ENCODE measurements at places on chromosomes 2 and 18.

- no peak for DNase-seq
Observed at GRCh38 chr18:21331065-21331464, 89.0 kb downstream of the GREB1L start.

GRCh38 chr2:64268330-64269048 lies 124.3 kb upstream of the PELI1 start:
- no peak for DNase-seq

DNA sequence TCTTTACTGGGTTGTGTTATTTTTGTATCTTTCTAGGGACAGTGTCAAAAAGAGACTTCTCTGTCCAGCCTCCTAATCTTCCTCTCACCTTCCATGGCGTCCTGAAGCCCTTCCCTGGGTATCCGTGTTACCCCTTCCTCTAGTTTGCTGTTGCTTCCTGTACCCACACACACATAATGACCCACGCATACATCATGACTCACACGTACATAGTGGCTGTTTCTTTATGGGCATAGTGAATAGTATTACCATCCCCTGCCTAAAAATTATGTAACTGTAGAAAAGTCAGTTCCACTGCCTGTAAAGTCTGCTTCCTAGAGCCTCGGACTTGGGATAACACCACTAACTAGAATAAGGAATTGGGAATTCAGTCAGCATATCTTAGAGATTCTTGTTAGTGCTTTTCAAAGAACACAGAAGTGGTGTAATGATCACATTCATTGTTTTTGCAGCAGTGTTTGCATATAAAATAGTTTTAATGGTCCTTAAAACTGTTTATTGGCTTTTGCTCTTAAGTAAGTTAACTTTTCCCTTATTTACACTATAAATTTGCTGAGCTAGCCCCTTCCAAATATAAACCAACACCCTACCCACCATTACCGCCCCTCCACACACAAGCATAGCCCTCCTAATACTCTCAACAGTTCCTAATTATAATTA lies 308.4 kb upstream of the RAB12 start:
- no peak for DNase-seq

DNA sequence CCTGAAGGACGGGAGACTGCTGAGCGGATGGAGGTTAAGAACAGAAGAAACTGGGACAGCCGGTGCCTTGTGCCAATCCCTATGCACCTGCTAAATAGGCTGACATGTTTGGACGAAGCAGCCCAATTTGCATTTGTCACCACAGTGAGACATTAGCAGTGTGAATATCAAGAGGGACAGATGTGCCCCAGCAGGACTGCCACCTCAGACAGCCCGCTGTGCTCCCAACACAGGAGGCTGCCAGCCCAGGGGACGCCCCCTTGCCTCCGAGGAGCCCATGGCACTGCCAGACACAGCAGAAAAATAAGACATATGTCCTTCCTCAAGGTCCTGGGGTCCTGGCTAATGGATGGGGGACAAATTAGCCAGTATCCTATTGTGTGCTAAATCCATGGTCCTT lies 306.7 kb upstream of the POU3F3 start:
- DNase-seq = no peak

DNA sequence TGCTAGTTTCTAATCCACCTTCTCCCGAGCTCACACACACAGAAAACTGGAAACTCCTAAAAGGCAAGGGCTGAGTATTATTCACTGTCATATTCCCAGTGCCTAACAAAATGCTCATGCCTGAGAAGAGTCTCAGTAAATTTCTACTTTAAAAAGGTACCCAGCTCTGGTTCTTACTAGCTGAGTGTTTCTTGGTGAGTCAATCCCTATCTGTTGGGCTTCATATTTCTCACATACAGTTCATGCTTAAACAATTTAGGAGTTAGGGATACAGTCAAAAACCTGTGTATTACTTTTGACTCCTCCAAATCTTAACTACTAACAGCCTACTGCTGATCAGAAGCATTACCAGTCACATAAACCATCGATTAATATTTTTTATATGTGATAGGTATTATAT lies 204.9 kb downstream of the EN1 start:
- no peak for DNase-seq

DNA sequence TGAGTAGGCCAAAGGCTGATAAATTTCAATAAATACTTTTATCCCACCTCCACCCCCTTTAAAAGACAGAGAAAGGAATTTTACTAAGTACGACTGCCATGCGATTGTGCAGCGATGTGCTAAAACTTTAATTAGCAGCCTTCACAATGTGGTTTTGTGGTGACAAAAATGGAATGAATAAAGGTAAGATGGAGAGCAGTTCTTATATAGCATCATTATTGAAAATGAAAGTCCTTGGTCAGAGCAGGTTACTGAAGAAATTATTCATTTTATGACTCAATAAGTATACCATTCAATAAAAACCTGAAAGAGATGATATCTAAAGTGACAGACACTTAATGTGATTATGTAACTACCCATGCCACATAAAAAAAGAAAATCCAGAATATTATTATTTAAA lies 33.2 kb upstream of the MTIF2 start:
- DNase-seq = no peak

GRCh38 chr2:115552726-115553125 lies 1110.3 kb downstream of the DPP10 start:
- DNase-seq = no peak

- no peak for DNase-seq
Observed at GRCh38 chr2:223044916-223045700, 6.9 kb upstream of the KCNE4 start.

DNA sequence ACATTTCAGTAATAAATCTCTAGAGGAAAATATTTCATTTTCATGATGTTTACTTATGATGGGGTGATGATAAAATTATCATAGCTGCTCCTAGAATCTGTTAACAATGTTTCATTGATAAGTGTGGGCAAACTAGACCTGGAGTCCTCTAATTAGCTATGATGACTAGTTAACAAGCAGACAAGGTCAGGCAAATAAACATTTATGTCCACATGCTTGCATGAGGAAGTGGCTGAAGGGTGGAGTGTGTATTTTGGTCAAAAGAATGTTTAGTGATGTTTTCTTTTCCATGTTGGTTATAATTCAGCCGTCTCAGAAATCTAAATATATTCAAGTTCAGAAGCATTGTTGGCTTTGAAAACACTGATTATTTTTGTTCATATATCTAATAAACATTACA lies 99.9 kb upstream of the FN1 start:
- no peak for DNase-seq

- no peak for DNase-seq
Observed at GRCh38 chr18:57859314-57859713, 56.2 kb upstream of the ATP8B1 start.

GRCh38 chr18:50398947-50399346 lies 24.1 kb downstream of the SKA1 start:
- DNase-seq = no peak

DNA sequence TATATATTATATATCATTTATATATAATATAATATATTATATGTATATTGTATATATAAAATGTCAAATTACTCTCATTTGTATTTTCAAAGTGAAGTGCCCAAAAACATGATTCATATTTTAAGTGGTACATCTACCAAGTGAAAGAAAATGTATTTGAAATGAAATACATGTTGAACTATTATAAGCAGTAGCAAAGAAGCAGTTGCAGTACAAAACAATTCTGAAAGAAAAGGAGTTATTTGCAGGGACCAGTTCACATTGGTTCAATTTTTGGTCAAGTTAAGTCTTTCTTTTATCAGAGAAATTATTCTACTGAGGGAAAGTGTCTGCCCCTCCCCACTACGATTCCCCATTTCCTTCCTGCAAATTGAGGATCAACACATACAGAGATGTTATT lies 51.9 kb downstream of the APLF start:
- no peak for DNase-seq

DNA sequence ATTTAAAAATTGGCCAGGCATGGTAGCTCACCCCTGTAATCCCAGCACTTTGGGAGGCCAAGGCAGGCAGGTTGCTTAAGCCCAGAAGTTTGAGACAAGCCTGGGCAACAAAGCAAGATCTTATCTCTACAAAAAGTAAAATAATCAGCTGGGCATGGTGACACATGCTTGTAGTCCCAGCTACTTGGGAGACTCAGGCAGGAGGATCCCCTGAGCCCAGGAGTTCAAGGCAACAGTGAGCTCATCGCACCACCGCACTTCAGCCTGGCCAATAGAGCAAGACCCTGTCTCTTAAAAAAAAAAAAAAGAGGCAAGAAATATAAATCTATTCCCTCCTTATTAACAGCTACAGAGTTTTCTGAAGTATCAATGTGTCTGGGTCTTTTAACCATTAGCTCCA lies 51.9 kb downstream of the ESCO1 start:
- DNase-seq = no peak

- DNase-seq = no peak
Observed at GRCh38 chr18:9039441-9040071, 62.9 kb upstream of the NDUFV2 start.

GRCh38 chr18:79950515-79951341 lies 725 bp downstream of the SLC66A2 start:
- no peak for DNase-seq

DNA sequence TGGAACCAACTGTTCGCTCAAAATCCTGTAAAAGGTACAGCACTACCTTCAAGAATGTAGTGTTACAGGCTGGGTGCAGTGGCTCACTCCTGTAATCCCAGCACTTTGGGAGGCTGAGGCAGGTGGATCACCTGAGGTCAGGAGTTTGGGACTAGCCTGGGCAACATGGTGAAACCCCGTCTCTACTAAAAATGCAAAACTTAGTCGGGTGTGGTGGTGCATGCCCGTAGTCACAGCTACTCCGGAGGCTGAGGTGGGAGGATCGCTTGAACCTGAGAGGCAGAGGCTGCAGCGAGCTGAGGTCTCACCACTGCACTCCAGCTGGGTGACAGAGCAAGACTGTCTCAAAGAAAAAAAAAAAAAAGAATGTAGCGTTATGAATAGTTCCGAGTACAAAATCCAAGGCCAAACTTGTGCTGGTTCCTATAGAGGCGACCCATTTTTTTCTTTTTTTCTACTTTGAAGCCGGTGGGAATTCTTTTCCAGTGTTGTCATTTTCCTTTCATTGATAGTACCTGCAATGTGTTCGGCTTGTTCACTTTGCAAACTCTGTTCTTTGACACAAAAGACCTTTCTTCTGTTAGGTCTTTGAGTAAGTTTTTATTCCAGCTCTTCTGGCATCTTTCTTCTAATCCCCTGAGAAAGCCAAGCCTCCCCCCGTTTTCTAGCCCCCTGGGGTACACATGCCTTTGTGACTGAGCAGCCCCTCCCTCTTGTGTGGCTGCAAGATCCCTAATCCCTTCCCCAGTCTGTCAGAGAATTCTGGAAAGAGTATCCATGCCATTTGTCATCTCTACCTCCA lies 25.1 kb downstream of the INPP5D start:
- no peak for DNase-seq

DNA sequence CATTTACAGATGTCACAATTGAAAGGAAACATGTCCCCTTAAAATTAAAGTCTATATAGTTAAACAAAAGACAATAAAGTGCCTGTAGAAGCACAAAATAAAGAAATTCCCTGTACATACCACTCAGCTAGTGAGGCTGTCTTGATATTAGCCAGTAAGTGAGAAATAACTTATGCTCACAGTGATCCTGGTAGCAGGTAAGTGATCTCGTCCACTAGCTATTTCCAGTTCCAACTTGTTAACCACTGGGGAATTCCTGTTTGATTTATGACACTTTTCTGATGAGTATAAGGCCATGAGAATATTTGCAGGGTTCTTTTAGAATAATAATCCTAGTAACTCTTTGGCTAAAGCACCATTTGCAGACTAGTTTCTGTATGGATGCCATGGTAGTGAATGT lies 127.9 kb upstream of the PGAP1 start:
- no peak for DNase-seq

GRCh38 chr18:67776929-67777328 lies 260.4 kb upstream of the DSEL start:
- DNase-seq = no peak

DNA sequence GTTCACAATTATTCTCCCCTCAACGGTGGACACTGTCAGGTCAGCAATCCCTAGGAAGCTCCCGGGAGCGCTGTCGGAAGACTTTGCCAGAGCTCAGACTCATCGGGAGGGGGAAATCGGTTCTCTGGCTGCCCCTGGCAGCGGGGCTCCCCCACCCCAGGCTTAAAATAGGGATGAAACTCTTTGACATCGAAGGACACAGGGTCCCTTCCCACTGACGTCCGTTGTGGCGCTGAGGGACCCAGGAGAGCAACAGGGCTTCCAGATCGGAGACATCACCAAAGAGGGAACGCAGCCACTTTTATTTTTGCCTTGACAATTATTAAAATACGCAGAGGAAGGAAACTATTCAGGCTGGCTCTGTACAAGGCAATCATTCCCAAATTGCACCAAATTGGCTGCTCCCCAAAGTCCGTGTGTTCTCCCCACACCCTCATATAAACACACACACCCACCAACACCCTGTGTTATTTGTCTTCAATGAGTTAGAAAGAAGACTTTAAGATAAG lies 249.0 kb downstream of the CDH20 start:
- DNase-seq = no peak

GRCh38 chr18:36511791-36512352 lies 214.4 kb downstream of the FHOD3 start:
- DNase-seq = no peak

GRCh38 chr2:220837226-220837625 lies 734.9 kb downstream of the EPHA4 start:
- no peak for DNase-seq

DNA sequence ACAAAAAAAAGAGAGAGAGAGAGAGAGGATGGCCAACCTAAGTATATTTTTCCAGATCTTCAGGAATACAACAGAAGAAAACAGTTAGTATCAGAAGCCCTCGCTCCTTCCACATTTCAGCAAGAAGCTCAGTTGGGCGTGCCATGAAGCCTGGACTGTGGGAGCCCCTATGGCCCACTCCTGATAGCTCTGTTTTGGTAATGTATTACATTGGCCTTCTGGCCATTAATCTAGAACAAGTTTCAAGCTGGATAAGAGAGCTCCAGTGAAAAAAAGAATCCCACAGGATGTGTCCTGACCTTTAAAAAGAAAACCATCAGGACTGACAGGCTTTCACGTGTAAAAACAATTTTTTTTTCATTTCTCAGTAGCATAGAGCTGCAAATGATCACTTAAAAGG lies 197.9 kb downstream of the ICOS start:
- DNase-seq = no peak

GRCh38 chr2:64955467-64955866 lies 33.7 kb upstream of the SLC1A4 start:
- DNase-seq = no peak

All from activated CD4-positive, alpha-beta T cell treated with anti-CD3 and anti-CD28 coated beads, Interleukin-2, amount 50 U/mL, for 24 hours (primary cell).